Activated naive CD4-positive, alpha-beta T cell (primary cell): ENCODE measurements at places on chromosomes 1 and 21.

DNA sequence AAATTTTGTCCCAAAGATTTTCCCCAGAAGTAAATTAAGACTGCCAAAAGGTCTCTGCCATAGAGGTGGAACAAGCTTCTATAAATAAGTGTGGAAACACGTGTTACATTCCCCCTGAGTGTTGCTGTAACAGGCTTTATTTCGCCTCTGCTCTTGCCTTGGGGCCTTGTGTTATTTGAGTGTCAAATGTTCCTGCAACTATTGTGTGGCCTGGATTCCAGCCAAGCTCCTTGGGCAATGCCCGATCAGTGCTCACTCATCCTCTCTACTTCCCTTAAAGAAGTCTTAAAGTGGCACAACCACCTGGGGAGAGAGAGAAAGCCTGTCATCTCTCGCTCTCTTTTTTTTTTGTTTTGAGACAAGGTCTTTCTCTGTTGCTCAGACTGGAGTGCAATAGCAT lies 156.7 kb downstream of the NR5A2 start:
- DNase-seq, result no peak

DNA sequence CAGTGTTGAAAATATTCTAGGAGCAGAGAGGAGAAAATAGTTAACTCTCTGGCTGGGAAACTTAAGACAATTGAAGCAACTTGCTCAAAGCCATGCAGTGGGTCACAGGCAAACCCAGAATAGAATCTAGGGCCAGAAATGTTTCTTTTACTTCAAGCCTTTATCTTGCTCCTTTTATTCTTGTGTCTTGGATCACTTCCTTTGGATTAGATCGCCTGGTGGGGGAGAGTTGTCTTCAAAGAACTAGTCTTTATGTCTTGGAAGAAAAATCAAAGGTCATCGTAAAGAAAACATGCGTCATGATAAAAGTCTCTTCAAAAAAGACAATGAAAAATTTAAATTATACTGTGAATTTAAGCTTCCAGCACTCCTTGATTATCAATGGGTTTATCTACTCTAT lies 493.6 kb upstream of the USP24 start:
- no peak for DNase-seq

GRCh38 chr1:94284476-94284875 lies 47.1 kb upstream of the ARHGAP29 start:
- DNase-seq, result no peak

DNA sequence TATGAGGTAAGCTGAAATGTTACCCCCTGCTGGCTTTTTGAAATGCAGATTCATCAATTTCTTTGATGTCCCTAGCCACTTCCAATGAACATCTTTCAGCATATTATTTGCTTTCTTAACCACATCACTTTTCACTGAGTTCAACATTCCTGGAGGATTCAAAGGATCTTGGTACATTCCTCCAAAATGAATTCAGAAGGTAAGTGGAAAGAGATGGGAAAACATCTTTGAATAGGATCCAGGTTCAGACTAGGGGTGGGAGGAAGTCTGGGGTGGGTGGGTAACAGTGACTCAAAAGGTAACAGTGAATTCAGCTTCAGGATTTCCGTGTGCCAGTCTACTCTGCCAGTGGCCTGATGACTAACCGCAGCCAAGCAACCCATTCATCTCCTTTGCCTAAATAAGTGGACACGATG lies 180.7 kb downstream of the ZC3H11B start:
- no peak for DNase-seq

- DNase-seq, result no peak
These were observed 4.5 kb upstream of the KIAA1614 start for GRCh38 chr1:180908074-180908765.

DNA sequence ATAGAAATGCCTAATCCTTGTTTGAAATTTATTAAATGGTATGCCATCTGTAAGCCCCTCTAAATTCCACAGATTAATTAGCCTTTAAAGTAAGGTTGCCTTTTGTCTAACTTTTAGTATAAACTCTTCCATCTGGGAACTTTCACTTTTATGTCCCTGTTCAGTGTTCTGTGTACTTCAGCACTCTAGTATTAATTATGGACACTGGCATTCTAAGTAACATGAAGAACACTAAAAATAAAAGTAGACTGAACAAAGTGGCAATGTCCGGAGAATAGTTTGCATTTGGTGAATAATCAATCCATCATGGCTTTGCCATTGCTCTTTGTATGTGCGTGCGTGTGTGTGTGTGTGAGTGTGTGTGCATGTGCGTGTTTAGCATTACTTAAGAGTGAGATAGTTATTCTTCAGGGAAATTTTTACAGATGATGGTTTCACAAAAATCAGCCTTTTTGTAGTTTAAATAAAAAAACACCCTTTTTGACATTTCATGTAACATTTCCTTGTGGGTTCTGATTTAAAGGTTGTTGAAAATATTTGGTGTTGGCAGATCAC lies 51.1 kb downstream of the ATF6 start:
- no peak for DNase-seq

DNA sequence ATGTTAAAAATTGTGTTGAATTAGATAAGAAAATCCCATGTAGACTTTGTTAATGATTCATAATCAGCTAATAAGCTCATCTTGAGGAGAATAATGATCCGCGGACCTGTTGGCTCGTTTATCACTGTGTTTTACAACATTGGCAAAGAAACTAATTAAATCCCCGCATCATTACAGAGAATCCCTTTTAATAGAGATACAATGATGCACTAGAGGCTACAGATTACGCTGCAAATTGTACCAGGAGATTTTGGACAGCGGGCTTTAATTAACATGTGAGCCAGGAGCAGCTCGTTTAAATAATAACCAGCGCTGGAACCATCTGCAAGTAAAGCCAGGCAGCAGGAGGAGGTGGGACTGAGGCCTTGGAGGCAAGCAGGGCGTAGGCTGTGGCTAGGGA lies 280.3 kb upstream of the POU3F1 start:
- DNase-seq, result no peak

- no peak for DNase-seq
These were observed 631.8 kb downstream of the AJAP1 start for GRCh38 chr1:5286244-5286643.

GRCh38 chr21:39220150-39220549 lies 36.9 kb upstream of the PSMG1 start:
- DNase-seq, result no peak

- no peak for DNase-seq
These were observed 81.5 kb upstream of the MROH9 start for GRCh38 chr1:170853867-170854266.

DNA sequence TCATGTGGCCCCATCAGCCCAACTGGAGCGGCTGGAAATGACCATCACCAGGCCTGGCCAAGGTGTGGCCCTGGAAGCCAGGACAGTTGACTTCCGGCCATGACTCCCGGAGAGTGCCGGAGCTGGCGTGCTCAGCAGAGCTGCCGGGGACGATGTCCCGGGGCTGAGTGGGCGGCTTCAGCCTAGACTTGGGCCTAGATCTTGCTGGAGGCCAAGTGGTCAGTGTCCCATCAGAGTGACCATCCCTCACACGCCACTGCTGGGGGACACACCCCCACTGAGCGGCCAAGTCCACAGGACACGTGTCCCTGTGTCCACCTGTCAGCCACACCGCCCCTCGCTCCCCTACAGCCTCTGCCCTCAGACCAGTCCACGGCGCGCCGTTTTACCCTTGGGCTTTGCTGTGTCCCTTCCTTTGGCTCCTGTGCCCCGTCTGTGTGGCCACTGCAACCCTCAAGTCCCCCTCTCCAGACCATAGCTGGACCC lies 4.0 kb downstream of the FAAP20 start:
- DNase-seq, result no peak
